ENCODE measurements at places on chromosomes 11 and 22.

DNA sequence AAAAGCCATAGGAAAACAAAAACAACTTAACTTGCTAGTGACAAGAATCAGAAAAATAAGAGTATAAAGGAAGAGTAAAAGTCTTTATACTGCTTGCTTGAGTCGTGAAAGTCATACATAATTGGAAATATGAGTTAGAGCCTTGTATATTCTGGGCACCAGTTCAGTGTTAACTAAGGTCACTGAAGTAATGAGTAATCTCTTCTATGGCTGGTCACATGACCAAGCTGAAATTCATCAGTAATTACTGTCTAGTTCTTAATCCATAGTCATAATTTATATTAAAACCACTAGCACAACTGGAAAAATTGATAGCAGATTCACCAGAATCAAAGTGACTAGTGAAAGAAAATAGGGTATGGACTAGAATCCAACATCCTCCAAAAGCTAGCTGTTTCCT is 84.4 kb upstream of the SLC5A12 start:
- DNase-seq, result no peak

DNA sequence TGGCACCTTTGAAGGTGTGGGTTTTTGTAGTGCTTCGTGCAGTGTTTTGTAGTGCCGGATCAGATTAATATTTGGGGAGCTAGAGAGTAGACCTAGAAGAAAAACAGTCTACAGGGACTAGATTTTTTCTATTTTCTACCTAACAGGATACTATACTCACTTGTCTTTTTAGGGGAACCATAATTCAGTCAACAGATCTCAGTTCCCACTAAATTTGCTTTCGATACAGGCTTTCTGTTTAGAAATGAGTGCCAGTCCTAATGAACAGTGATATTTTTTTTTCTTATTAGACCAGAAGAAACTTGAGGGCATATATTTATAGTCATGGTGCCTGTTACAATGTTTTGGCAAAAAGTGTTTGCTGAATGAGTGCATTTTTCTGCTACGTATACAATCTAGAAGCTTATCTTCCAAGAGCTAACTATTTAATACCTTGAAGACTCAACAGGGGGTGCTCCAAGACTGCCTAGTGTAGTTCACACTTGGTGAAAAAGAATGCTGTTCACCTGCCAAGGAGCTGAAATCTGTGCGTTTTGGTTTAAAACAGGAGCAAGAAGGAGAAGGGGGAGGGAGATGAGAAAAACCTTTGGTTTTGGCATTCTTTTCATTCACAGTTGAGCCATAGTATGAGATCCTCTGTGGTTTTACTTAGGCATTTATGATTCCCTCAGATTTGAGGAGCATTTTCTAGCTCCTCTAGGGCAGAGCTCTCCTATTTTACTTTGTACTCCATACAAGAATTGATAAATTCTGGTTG is 44.9 kb upstream of the VSTM5 start:
- DNase-seq, result peak; percentile 29

DNA sequence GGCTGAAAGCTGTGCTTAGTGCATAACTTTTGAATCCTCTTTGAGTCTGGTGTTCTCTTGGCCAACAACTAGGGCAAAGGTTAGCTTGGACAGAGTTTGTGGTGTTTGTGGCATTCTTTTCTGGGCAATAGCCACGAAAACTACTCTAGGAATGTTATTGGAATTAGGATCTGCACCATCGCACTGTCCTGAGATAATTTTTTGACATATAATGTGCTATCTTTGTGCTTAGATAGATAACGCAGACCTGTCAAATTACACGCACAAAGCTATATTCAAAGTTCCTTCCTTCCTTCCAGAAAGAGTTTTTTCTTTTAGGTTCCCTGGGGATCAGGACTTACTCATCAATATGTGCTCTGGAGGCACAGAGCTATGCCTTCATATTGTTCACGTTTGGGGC is 166.8 kb upstream of the MTMR2 start:
- DNase-seq, result no peak

DNA sequence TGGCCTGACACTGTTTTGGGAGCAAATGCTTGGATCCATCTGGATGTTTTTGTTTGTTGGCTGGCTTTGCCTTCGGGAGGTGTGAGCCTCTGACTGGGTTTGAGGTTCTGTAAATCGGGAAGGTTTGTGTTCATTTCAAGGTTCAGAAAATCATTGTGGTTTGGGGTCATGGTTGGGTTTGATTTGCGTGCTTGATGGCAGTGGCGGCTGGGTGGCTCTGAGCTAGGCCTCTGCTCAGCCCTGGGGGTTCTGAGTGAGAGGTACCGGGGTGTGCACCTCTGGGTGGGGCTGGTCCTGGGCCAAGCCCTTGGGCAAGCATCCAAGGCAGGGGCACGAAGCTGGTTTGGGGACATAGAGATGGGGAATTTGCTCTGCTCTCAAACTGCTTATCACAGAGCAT is 37.0 kb upstream of the ALX4 start:
- no peak for DNase-seq
